D341Med (cell line): ENCODE measurements at places on chromosomes 4 and X.

DNA sequence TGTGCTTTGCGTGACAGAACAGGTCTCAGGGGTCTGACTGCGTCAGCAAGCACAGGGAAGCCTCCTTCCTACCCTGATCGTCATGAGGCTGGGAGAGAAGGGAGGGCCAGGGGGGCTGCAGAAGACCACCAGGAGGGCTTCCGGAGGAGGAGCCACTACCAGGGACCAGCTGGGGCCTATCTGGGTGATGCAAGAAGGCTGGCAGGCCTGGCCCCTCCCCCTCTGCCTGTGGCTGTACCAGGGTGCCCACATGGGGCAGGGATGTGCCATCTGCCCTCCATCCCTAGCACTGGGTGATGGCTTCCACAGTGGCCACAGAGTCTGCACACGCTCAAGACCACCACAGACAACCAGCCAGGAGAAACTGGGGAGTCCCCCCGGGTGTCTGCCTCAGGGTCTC lies 116.4 kb upstream of the NKX1-1 start:
- DNase-seq = no peak

DNA sequence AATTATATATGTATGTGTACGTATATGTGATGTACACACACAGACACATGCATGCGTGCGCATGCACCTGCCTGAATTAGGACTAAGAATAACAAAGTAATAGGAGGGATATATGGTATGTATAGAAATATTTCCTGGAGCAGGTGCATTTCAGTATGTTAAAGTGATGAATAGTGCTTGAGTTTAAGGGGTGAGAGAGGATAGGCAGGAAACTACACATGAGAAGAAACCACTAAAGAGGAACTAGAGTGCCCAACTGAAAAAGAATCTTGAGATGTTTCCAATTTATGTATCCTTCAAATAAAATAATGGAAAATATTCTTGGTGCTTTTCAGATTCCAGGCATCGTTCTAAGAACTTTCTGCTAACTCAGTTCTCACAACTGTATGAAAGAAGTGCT lies 52.6 kb upstream of the UNC5C start:
- no peak for DNase-seq

DNA sequence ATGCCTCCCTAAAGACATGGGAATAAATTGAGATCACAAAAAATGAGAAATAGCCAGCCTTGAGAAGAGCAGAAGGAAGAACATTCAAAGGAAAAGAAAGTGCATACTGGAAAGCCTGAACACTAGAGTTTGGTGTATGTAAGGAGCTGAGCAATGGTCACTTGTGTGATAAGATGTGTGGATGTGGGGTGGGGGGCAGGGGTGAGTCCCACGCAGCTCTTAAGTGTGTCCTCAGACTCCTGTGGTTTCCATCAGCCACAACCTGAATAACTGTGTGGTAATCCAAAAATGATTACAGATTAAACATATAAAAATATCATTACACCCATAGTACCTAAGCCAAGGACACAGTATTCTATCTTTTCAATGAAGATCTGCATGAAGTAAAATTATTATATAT lies 59.9 kb downstream of the ELOVL6 start:
- no peak for DNase-seq

- no peak for DNase-seq
Observed at GRCh38 chrX:100395781-100396180, 14.3 kb downstream of the PCDH19 start.

GRCh38 chr4:17781300-17782287 lies at the start of gene FAM184B:
TSS of gene FAM184B (minus strand) at chr4:17781621. CDS start at chr4:17781299, 322 bp downstream.
- no peak for DNase-seq

DNA sequence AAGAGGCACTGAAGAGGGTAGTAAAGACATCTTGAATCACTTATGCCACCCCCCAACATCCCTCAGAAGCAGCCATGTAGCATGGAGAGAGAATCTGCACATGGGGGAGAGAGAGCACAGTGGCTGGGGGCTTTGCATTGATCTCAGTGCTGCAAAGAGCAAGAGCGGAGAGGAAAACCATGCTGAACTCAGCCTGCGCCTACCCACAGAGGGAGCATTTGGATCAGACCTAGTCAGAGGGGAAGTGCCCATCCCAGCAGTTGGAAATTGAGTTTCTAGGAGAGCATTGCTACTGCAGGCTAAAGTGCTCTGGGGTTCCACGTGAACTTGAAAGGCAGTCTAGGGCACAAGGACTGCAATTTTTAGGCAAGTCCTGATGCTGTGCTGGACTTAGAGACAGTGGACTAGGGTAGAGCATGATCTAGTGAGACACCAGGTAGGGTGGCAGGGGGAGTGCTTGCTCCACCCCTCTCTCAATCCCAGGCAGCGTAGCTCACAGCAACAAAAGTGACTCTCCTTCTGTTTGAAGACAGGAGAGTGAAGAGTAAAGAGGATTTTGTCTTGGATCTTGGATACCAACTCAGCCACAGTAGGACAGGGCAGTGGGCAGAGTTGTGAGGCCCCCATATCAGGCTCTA lies 9.0 kb upstream of the PROM1 start:
- DNase-seq = no peak

DNA sequence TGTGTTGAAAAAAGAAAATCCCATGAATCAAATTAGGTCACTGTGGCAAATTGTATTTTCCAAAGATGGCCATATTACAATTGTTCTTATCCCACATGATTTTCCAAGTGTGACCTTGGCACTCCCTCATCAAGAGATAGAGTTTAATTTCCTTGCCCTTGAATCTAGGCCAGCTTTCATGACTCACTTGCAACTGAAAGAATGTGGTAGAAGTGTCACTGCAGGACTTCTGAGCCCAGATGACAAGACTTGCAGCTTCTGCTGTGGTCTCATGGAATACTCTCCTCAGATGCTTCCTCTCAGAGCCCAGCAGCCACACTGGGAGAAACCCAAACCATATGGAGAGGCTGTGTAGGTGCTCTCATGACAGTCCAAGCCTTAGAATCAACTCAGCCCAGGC lies 139.0 kb downstream of the ADAMTS3 start:
- DNase-seq = no peak

DNA sequence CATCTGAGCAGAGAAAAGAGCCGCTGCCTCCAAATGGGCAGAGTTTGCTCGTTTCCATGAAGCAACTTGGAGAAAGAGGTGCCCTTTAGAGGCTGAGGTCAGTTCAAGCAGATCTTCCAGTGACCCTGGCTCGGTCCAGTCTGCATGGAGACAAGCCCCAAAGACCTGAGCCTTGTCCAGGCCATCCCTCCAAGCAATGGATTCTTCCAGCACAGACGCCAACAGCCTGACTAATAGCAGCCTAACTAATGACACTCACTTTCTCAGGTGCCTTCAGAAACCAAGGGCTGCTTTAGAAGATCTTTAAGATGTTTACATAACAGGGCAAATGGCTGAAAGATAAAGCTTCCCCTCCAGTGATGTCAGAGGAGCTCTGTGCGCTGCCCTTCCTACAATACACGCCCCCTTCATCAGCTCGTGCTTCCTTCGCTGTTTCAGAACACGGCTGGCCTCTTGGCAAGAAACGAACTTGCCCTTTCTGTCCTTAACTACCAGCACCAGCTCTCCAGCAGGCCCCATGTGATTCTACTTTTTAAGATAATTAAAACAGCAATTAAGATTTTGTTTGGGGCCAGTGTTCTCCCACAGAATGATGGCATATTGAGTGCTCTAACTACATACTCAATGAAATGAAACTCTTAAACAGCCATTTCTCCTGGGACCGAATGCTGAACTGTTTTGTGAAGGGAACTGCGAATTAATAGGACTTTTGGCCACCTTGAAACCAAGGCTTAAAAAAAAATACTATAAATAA lies 119.0 kb downstream of the GPR143 start:
- DNase-seq = no peak
